Sigmoid colon (tissue), 7 donors: ENCODE measurements at places on chromosomes 13 and 19. TPM values are rescaled to one million over a fixed set of nuclear protein-coding genes. Genes with fewer than 3 reads are reported as not detected.
A peak's percentile ranks its signal among the peaks of the same experiment; 100 is the strongest.

- no peak for DNase-seq
- no peak overlapping the region for H3K27ac ChIP-seq
- no peaks in the 10 kb centered on the region for H3K4me1 ChIP-seq
- no peaks in the 10 kb centered on the region for H3K27me3 ChIP-seq
- H3K4me3 ChIP-seq = no peak overlapping the region
These were observed 180.9 kb downstream of the DIAPH3 start for GRCh38 chr13:59982631-59983382.

The CLIP3 gene
- polyA plus RNA-seq = 9.7 TPM

DNA sequence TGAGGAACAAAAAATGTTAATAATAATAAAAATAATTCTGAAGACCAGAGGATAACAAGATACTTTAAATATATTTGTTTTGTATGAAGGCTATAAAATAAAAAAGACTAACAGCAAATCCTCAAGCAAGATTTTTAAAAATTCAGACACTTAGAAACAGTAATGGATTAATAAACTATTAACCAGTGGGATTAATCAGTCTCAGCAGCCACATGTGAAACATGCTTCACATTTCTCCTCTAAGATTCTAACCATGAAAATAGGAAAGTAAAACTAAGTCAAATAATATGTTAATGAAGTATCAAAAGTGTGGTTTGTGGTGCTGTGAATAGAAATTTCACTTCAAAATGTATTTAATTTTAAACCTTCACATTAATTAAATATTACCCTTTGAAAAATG, 57.4 kb downstream of the KCNRG start:
- no peak for DNase-seq
- H3K27ac ChIP-seq = no peak overlapping the region

GRCh38 chr13:99028890-99029289, 51.0 kb upstream of the DOCK9 start:
- H3K36me3 ChIP-seq = no peaks in the 10 kb centered on the region
- no peak overlapping the region for H3K27ac ChIP-seq
- H3K4me1 ChIP-seq = peaks cover 23% of the 10 kb centered on the region
- no peak overlapping the region for H3K4me3 ChIP-seq

DNA sequence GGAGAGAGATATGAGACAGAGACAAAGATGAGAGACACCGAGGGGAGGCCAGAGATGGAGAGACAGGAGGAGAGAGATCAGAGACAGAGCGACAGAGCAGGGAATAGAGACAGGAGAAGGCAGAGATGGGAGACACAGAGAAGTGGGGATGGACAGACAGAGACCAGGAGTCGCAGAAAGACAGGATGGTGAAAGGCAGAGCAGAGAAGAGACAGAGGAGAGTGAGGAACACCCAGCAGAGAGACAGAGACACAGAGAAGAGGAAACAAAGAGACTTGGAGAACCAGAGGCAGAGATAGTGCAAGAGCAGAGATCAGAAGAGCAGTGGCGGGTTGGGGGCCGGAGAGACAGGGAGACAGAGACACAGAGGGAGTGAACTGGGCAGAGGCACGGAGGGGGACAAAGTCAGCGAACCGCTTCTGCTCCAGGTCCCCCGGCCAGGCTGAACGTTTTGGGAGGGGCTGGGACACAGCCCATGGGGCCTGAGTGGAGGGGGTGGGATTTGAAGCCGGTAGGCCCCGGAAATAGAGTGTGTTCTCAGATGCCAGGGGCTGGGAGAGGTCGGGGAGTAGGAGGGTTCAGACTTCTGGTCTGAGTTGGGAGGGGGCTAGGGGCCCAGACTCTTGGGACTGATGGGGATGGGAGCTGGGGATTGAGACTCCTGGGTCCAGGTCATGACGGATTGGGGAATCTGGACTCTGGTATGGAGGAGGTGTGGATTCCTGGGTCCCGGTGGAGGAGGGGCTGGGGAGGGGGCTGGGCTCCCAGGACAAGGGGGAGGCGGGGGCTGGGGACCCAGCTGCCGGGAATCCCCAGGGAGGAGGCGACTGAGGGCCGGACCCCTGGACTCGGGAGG, 654 bp downstream of the ZNF579 start:
- peak overlapping the region; percentile 90 for H3K4me3 ChIP-seq
- no peaks in the 10 kb centered on the region for H3K27me3 ChIP-seq
- H3K36me3 ChIP-seq = peaks cover 25% of the 10 kb centered on the region

DNA sequence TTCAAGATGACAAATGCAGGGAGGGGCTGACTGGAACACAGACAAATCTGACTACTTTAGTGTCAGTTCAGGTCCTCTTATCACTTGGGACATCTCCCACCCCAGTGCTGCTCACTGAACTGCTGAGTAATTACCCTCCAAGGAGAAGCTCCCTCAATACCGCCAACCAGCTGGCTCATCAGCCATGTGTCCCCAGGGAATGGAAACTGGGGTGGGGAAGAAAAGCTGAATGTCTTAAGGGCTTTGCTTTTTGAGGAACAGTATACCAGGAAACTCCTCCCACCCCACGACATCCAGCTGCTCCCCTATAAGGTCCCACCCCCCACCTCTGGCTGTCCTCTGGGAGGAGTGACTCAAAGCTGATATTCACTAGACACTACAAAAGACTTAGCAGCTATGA, 2.0 kb downstream of the ZNF823 start:
- H3K36me3 ChIP-seq = no peaks in the 10 kb centered on the region
- no peaks in the 10 kb centered on the region for H3K27me3 ChIP-seq
- H3K27ac ChIP-seq = no peak overlapping the region
- no peak overlapping the region for H3K4me3 ChIP-seq

The THSD1 gene
- polyA plus RNA-seq = 1.6 TPM

DNA sequence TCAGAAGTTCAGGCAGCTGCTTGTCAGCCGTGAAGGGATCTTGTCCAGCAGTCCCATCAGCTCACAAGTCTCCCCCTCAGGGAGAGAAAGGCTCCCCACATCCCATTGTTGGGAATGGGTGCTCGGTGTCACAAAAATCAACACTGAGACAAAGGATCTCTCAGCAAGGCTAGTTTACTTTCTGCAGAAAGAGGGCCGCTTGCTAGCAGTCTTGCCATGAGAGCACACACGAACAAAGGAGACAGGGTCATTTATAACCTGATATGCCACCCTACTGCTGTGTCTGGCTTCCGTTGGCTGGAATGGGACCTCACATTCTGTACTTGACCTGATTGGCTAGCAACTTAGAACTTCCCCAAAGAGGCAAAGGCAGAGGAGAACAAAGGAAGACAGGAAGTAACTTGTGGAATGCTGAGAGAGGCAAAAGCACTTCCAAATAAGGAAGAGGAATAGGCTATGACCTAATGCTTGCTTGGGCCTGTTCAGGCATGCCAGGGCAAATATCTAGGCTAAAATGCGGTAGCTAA, 8.7 kb upstream of the IGFL3 start:
- no peaks in the 10 kb centered on the region for H3K36me3 ChIP-seq
- peaks cover 21% of the 10 kb centered on the region for H3K4me1 ChIP-seq
- H3K27ac ChIP-seq = peak overlapping the region; percentile 74
- no peak for DNase-seq

The CAMSAP3 gene
- 26.8 TPM for polyA plus RNA-seq

DNA sequence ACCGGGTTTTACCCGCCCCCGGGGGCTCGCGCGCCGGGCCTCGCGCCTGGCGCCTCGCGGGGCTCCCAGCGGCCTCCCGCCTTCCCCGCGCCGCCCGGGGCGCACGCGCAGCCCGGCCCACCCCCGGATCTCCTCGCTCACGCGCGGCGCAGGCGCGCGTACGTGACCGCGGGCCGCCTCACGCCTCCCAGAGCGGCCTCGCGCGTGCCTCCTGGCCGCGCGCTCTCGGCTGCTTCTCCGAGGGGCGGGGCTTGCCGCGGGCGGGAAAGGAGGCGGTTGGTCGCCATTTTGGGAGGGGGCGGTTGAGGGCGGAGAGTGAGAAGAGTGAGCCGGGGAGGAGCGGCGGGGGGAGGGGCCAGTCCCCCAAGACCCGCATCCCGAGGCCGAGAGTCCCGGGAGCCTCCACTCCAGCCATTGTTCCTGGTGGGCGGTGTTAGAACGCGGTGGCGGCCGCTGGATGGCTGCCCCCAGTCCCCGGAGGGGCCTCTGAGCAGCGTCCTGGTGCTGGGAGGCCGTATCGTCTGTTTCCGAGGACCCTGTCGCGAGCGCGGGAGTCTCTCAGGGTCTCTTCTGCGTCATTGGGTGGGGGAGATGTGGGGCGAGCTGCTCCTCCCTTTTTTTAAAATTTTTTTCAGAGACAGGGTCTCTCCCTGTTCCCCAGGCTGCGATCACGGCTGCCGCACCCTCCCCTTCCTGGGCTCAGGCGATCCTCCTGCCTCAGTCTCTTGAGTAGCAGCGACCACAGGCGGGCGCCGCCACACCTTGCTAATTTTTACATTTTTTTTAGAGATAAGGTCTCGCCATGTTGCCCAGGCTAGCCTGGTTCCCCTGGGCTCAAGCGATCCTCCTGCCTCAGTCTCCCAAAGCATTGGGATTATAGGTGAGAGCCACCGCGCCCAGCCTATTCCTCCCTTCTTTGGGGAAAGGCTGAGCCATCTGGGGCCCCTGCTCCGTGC, at the start of gene ZNF541:
Gene ZNF541, minus strand, starts transcription at position 78 of the 956 bp plus-strand sequence. CDS start 17,292 bp downstream, outside the sequence.
- peak; percentile 73 for DNase-seq
- no peaks in the 10 kb centered on the region for H3K27me3 ChIP-seq
- no peaks in the 10 kb centered on the region for H3K36me3 ChIP-seq
- H3K4me3 ChIP-seq = peak within 1 kb of the TSS; percentile 43
- H3K27ac ChIP-seq = peak within 1 kb of the TSS; percentile 43

DNA sequence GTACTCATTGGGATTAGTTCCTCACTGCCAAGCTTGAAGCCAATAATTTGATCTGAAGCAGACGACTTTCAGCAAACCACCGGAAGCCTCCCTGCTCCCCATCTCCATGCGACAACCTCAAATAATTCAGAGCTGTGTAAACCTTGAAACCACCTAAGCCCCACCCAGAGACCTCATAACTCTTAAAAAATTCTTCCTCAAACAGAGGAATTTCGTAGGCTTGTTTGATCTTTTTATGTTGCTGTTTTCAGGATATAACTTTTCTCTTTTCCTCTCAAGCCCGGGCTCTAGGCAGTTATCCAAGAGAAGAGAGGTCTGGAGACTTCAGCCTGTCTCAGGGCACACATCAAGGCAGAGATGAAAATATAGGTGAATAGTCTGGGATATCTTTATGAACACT, 311.6 kb downstream of the KCNRG start:
- H3K27ac ChIP-seq = no peak overlapping the region
- H3K4me3 ChIP-seq = no peak overlapping the region
- no peaks in the 10 kb centered on the region for H3K36me3 ChIP-seq
- H3K27me3 ChIP-seq = no peaks in the 10 kb centered on the region

GRCh38 chr19:8611877-8612806, 1.6 kb upstream of the ADAMTS10 start:
- DNase-seq = peak; percentile 85
- peak overlapping the region; percentile 80 for H3K27ac ChIP-seq
- peaks cover 24% of the 10 kb centered on the region for H3K4me1 ChIP-seq
- no peak overlapping the region for H3K4me3 ChIP-seq
- no peaks in the 10 kb centered on the region for H3K27me3 ChIP-seq
- H3K36me3 ChIP-seq = no peaks in the 10 kb centered on the region

DNA sequence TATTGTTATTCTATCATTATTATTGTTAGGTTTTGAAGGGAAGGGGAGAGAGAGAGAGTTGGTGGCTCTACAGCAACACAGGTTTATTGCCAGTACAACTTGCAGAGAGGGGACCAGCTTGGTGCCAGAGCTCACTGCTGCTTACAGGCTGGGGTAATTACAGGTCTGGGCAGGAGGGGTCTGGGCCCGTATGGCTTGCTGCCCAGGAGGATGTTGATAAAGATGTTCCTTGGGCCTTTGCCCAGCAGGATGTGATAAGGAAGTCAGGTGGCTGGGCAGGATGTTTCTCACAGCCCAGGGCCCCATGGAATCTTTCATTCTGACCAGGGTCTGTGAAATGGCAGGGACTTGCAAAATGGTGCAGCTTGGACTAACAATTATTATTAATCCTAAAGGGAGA, 64.2 kb upstream of the ZNF599 start:
- H3K4me1 ChIP-seq = peaks cover 6% of the 10 kb centered on the region
- DNase-seq = no peak
- H3K36me3 ChIP-seq = no peaks in the 10 kb centered on the region
- no peaks in the 10 kb centered on the region for H3K27me3 ChIP-seq
- no peak overlapping the region for H3K4me3 ChIP-seq
- H3K27ac ChIP-seq = no peak overlapping the region

The PSG11 gene
- polyA plus RNA-seq = not detected

- H3K4me1 ChIP-seq = peaks cover 13% of the 10 kb centered on the region
- no peaks in the 10 kb centered on the region for H3K36me3 ChIP-seq
- no peaks in the 10 kb centered on the region for H3K27me3 ChIP-seq
- H3K4me3 ChIP-seq = no peak overlapping the region
These were observed 30.6 kb downstream of the TMEM161A start for GRCh38 chr19:19107654-19108053.

DNA sequence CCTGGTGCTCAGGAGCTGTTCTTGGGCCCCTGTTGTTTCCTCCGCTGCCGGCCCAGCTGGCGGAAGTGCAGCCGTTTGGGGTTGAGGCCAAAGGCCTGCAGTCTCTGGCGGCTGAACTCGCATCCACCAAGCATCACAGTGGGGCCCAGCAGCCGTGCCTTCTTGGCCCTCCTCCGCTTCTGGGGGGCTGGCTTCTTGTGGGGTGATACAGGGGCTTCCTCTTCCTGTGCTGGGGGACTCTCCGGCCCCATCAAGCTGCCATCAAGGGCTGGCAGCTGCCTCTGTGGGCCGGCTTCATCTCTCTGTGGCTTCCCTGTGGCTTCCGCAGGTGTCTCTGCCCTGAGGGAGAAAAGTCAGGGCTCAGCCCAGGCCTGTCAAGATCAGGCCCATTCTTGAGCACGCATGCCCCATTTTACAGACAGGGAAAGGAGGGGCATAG, 10.3 kb downstream of the ATG4D start:
- peaks cover 100% of the 10 kb centered on the region for H3K36me3 ChIP-seq
- H3K27me3 ChIP-seq = no peaks in the 10 kb centered on the region
- H3K4me3 ChIP-seq = no peak overlapping the region
- no peaks in the 10 kb centered on the region for H3K4me1 ChIP-seq

GRCh38 chr13:36006347-36006746, 124.8 kb downstream of the DCLK1 start:
- H3K4me1 ChIP-seq = no peaks in the 10 kb centered on the region
- no peak overlapping the region for H3K27ac ChIP-seq
- H3K4me3 ChIP-seq = no peak overlapping the region
- no peak for DNase-seq
- no peaks in the 10 kb centered on the region for H3K36me3 ChIP-seq
- no peaks in the 10 kb centered on the region for H3K27me3 ChIP-seq

The ZNF180 gene
- 4.9 TPM for polyA plus RNA-seq

The TM9SF2 gene
- 21.6 TPM for polyA plus RNA-seq

The SIGLEC5 gene
- polyA plus RNA-seq = not detected

GRCh38 chr19:49475995-49476880, 2.2 kb downstream of the FLT3LG start:
- H3K27ac ChIP-seq = peak overlapping the region; percentile 80
- no peaks in the 10 kb centered on the region for H3K36me3 ChIP-seq
- peaks cover 14% of the 10 kb centered on the region for H3K4me1 ChIP-seq
- H3K4me3 ChIP-seq = no peak overlapping the region

The EDNRB gene
- polyA plus RNA-seq = 1.6 TPM

The CEACAM7 gene
- polyA plus RNA-seq = 1,079 TPM

DNA sequence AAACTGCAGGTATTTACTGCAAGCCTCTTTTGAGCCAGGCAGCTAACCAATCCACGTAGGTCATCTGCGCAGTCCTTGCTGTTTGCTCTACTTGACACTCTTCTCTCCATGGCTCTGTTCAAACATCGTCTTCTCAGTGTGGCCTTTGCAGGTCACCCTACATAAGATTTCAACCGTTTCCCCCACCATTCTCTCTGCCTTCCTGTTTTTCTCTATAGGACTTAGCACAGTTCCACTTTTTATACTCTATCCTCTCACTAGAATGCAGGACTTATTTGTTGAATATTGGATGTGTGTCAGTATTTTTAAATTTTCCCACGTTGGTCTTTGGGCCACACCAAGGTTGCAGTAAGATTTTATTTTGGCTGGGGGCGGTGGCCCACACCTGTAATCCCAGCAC, 1.7 kb upstream of the FBXW9 start:
- no peak overlapping the region for H3K27ac ChIP-seq
- H3K36me3 ChIP-seq = peaks cover 32% of the 10 kb centered on the region
- no peaks in the 10 kb centered on the region for H3K27me3 ChIP-seq
- no peak overlapping the region for H3K4me3 ChIP-seq
- H3K4me1 ChIP-seq = no peaks in the 10 kb centered on the region
- DNase-seq = no peak
